Transverse colon (tissue), 4 donors: ENCODE measurements at places on chromosomes 12 and 14. TPM values are rescaled to one million over a fixed set of nuclear protein-coding genes. Genes with fewer than 3 reads are reported as not detected.
A peak's percentile ranks its signal among the peaks of the same experiment; 100 is the strongest.

GRCh38 chr14:51605575-51605974 is 46.1 kb upstream of the FRMD6 start:
- no peaks in the 10 kb centered on the region for H3K36me3 ChIP-seq
- H3K27me3 ChIP-seq: no peaks in the 10 kb centered on the region
- H3K4me1 ChIP-seq: no peaks in the 10 kb centered on the region
- H3K27ac ChIP-seq: no peak overlapping the region

- H3K36me3 ChIP-seq: no peaks in the 10 kb centered on the region
- peaks cover 8% of the 10 kb centered on the region for H3K27me3 ChIP-seq
- no peaks in the 10 kb centered on the region for H3K4me1 ChIP-seq
- H3K4me3 ChIP-seq: no peak overlapping the region
These were observed 25.6 kb upstream of the FGF6 start for GRCh38 chr12:4471256-4471655.

DNA sequence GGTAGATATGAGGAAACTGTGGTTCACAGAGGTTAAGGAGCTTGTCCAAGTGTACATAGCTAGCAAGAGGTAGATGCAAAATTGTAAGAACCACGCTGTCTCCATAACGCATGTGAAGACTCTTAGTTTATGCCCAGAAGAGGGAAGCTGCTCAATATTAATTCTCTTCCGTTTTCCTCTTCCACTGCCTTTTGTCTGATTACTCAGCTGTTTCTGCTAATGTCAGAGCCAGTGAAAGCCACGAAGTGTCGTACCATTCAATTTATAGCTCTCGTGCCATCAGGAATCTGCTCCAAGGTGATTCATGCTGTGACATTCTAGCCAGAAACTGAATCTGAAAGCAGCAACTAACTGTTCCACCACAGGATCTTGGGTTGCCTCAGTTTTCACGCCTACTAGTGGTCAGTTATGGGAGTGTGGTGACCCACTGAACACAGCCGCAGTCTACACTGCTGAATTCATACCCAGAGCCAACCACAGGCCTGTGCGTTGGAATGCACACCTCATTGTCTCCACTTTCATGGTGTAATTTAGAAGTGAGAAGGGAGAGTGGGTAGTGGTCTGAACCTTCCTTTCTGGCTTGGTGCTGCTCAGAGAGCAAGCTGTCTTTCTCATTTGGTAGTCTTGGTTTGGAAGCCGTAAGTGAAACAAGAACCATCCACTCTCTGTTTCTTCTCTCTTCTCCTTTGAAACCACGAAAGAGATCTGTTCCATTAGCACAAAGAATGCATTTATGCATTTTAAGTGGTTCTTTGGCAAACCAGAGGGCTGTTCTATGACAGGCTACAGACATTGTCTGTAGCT is 74.2 kb upstream of the NAP1L1 start:
- H3K36me3 ChIP-seq: no peaks in the 10 kb centered on the region
- H3K27me3 ChIP-seq: no peaks in the 10 kb centered on the region
- H3K27ac ChIP-seq: no peak overlapping the region
- H3K4me1 ChIP-seq: no peaks in the 10 kb centered on the region
- DNase-seq: peak; percentile 49

DNA sequence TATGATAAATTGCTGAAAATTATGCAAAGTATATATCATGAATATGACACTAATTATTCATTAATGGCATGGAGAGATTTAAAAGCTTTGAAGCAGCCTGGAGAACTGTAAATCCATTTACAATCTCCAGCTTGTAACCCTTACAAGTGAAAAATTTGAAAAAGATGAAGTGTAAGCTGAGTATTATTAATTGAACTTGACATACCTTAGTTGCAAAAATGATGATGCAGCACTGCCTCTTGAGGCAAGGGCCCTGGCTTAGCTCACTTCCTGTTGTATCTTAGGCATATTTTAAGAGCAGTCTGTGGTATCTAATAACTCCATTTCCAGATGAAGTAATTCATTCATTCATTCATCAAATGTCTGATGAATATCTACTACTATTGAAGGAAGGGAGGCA is 158.6 kb downstream of the ANO4 start:
- DNase-seq: no peak
- H3K27me3 ChIP-seq: no peaks in the 10 kb centered on the region
- H3K27ac ChIP-seq: no peak overlapping the region
- no peak overlapping the region for H3K4me3 ChIP-seq
- no peaks in the 10 kb centered on the region for H3K36me3 ChIP-seq

DNA sequence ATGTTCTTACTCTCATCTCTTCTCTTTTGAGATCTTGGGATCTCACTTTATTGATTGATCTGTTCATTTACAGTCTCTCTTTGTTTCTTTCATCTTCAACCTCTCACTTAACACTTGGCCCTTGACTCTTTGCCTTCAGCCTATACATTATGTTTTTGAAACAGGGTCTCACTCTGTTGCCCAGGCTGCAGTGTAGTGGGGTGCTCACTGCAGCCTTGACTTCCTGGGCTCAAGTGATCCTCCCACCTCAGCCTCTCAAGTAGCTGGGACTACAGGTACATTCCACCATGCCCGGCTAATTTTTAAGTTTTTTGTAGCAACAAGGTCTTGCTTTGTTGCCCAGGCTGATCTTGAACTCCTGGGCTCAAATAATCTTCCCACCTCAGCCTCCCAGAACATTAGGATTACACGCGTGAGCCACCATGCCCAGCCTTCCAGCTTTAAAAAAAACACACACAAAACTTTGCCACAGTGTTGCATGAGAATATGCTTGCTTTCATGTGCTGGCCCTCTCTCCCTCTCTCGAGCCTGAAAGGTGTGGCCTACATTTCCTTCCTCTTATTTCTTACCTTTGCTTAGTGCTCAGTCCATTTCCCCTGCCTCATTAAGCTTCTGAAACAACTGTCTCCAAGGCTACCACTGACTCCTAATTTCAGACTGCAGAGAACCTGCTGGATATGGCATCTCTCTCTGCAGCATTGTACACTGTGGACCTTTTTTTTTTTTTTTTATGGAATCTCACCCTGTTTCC is 9.9 kb downstream of the DIP2B start:
- H3K4me1 ChIP-seq: peaks cover 19% of the 10 kb centered on the region
- no peak overlapping the region for H3K27ac ChIP-seq
- no peak for DNase-seq
- no peak overlapping the region for H3K4me3 ChIP-seq

DNA sequence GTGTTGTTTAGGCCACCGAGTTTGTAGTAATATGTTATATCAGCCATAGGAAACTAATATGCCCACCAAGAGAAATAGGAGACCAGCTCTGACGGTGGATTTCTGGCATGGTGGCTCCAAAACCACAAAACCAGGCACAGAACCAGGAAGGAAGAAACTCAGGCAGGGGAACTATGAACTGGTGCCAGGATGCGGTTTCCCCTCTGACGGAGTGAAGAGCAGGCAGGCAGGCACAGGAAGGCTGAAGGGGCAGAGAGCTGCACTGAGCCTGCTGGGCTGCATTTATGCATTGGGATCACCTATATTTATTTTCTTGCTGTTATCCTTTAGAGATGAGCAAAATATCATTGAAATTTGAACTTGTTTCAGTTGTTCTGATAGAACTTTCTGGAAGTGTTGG is 479.4 kb downstream of the VRK1 start:
- H3K27ac ChIP-seq: no peak overlapping the region
- no peak overlapping the region for H3K4me3 ChIP-seq
- no peaks in the 10 kb centered on the region for H3K36me3 ChIP-seq
- no peaks in the 10 kb centered on the region for H3K4me1 ChIP-seq
- no peak for DNase-seq
- H3K27me3 ChIP-seq: no peaks in the 10 kb centered on the region

DNA sequence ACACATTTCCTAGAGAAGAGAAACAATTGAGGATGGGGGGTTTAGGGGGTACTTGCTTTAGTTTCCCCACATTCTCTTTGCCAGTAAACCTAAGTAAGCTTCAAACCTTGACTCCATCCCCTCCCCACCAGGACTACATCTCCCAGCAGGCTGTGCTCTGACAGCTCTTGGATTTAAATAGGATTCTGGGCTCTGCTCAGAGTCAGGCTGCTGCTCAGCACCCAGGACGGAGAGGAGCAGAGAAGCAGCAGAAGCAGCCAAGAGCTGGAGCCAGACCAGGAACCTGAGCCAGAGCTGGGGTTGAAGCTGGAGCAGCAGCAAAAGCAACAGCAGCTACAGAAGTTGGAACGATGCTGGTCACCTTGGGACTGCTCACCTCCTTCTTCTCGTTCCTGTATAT is 20.6 kb downstream of the RDH12 start:
- H3K36me3 ChIP-seq: no peaks in the 10 kb centered on the region
- no peak overlapping the region for H3K27ac ChIP-seq
- H3K27me3 ChIP-seq: peaks cover 5% of the 10 kb centered on the region
- no peaks in the 10 kb centered on the region for H3K4me1 ChIP-seq
- no peak overlapping the region for H3K4me3 ChIP-seq

Gene GLIPR1L1
- total RNA-seq: not detected

Gene PLA2G1B
- total RNA-seq: not detected

Gene LRRC10
- not detected for total RNA-seq

Gene PRKD1
- 5.0 TPM for total RNA-seq

Gene TRAF3
- 18.7 TPM for total RNA-seq

Gene NTF3
- not detected for total RNA-seq
